ENCODE measurements at places on chromosomes 1 and 21.

DNA sequence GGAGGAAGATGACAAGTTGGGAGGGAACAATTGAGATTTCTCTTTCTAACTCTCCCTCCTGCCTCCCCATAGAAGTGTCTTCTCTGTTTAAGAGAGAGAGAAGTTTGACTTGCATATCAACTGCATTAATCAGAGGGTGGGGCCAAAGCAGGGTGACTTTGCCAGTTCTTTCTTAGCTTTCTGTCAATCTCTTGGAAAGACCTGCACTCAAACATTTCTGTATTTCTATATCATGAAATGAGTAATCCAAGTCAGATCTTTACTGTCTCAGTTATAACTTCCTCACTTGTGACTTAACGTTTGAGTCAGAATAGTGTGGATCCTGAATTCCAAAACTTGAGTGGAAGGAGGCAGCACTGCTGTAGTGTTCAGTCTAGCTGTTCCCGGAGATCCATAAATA, 180.8 kb upstream of the KCNK2 start:
- DNase-seq: no peak

DNA sequence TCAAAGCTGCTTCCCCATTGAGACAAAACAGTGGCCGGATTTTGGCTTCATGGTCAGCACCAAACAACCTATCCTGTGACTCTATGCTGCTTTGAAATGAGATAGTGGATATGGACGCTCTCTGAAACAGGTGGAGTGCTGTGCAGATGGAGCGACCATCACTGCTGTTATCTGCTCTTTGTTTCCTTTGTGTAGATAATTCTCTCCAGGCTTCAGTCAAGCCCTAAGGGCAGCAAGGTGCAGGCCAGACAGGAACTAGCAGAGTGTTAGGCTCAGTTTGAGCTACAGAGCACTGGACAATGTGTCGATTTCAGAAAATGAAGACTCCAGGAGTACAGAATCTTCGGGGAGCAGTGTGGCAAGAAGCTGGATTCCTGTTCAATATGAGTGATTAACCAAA, 4.8 kb upstream of the IRF6 start:
- DNase-seq: no peak

DNA sequence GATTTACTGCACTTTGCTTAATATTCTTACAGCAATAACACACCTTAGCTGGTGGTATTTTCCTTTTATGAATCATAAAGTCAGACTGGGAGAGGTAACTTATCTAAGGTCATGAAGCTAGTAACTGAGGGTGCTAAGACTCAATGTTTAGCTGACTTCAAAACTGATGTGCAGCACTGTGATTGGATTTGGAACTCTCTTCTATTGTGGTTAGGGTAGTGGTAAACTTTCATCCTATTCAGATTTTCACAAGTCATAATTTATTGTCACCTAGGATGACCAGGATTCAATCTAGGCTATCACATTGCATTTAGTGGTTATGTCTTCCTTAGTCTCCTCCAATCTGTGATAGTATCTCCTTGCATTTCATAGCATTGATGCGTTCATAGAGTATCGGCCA, 18.9 kb downstream of the EPB41 start:
- DNase-seq: no peak

GRCh38 chr1:7019510-7019909, 234.3 kb downstream of the CAMTA1 start:
- DNase-seq: no peak

- no peak for DNase-seq
These were observed 68.6 kb downstream of the MDM4 start for GRCh38 chr1:204584699-204585372.

- no peak for DNase-seq
These were observed 79.4 kb downstream of the TGFB2 start for GRCh38 chr1:218424502-218424901.

DNA sequence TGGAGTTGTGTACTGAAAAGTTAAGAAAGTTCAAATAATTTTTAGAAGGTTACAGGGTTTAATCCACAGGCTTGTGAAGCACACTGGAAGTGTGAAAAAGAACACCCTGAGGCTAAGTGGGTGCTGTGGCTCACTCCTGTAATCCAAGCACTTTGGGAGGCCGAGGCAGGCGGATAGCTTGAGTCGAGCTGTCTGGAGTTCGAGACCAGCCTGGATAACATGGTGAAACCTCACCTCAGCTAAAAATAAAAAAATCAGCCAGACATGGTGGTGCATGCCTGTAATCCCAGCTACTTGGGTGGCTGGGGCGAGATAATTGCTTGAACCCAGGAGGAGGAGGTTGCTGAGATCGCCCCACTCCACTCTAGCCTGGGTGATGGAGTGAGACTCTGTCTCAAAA, 9.8 kb downstream of the TXNIP start:
- DNase-seq: no peak

- no peak for DNase-seq
These were observed 71.0 kb upstream of the FAM3B start for GRCh38 chr21:41245509-41246135.

GRCh38 chr1:215631489-215631888, 64.4 kb downstream of the KCTD3 start:
- DNase-seq: no peak

DNA sequence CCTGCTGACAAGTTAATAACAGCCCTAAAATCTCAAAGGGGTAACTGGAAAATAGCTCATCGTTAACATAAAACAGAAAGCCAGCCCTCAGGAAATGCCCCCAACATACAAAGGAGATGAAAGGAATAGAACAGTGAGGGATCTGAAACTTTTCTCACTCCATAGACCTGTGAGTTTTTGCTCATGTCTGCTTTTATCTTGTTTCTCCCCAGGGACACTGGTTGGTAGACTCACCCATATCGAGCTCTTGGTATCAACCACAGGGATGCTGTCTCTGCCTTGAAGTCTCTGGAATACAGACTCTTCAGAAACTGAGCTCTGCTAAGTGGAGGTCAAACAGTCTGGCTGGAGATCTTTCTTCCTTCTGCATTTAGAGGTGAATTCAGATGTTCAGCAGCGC, 77.4 kb upstream of the CAMK1G start:
- no peak for DNase-seq

DNA sequence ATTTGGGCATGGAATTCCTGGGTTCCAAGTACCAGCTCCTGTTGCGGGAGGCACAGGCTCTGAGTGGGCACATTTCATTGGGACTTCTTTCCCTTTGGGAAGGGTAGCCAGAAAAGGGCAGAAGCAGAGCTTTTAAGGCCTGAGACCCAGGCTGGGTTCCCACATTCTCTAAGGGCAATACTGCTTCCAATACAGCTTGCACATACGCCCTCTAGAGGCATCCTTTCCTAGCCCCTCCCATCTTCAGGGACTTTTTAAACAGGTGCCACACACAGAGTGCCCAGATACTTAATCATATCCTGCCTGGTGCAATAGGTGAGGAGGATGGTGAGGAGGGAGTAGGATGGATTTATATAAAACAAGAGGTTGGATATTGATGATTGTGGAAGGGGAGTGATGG, 5.7 kb downstream of the GPR88 start:
- DNase-seq: no peak

DNA sequence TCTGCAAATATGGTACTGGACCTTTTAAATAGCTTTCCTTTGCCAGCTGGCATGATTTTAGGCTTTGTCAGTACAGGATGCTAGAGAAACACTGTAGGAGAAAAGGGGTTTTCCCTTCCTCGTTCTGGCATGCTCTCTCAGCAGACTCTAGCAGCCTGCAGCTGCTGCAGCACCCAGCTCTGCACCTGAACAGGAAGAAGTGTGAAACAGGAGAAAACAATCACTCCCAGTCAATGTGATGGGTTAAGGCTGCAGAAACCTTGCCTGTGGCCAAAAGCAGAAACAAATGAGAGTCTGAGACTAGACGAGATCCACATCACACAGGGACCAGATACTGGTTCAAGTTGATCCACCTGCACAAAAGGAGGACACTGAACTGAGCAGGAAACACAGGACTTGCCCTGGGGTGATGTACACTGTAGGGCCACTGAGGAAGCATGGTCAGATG, 21.2 kb downstream of the OVGP1 start:
- DNase-seq: no peak

GRCh38 chr1:243970077-243970476, 81.0 kb upstream of the ZBTB18 start:
- no peak for DNase-seq

DNA sequence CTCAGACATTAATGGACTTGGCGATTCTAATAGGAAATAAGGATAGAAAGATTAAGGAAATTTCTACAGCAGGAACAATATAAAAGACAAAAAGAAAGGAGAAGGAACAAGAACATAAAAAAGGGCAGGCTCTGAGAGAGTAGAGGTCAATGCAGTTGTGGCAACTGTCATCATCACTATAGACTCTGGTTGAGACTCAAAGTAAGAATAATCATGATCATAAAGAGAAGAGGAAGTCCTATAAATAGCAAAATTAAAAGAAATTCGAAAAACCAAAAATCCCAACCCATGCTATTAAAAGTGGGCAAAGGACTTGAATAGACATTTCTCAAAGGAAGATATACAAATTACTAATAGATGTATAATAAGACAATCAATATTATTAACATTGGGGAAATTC, 14.4 kb upstream of the XCL1 start:
- no peak for DNase-seq

DNA sequence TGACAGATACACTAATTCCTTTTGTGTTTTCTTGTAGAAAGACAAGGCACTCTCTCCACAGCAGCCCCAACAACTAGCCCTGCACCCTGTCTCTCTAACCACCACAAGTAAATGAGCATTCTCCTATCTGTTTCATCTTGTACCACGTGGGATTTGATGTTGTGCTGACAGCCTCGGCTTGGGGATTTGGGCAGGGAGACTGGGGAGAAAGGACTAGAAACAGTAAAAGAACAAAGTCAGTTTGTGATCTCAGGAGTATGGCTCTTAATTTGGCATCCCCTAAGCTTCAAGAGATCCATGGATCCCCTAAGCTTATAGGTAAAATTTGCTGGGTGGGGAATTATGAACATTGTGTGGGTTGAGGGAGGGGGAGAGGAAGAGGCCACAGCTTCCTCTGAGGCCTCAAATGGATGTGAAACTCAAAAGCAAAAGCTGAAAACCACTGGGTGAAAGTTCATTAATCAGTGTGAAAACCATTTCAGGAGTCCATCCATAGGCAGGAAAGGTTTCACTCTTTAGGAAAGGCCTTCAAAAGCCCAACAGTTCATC, 3.1 kb downstream of the C1orf162 start:
- no peak for DNase-seq

GRCh38 chr1:6497215-6497866, 5.9 kb upstream of the PLEKHG5 start:
- DNase-seq: peak; percentile 38

GRCh38 chr1:69401879-69402278, 165.8 kb upstream of the LRRC7 start:
- DNase-seq: no peak

- no peak for DNase-seq
These were observed 19.9 kb upstream of the VAMP3 start for GRCh38 chr1:7751174-7751573.

DNA sequence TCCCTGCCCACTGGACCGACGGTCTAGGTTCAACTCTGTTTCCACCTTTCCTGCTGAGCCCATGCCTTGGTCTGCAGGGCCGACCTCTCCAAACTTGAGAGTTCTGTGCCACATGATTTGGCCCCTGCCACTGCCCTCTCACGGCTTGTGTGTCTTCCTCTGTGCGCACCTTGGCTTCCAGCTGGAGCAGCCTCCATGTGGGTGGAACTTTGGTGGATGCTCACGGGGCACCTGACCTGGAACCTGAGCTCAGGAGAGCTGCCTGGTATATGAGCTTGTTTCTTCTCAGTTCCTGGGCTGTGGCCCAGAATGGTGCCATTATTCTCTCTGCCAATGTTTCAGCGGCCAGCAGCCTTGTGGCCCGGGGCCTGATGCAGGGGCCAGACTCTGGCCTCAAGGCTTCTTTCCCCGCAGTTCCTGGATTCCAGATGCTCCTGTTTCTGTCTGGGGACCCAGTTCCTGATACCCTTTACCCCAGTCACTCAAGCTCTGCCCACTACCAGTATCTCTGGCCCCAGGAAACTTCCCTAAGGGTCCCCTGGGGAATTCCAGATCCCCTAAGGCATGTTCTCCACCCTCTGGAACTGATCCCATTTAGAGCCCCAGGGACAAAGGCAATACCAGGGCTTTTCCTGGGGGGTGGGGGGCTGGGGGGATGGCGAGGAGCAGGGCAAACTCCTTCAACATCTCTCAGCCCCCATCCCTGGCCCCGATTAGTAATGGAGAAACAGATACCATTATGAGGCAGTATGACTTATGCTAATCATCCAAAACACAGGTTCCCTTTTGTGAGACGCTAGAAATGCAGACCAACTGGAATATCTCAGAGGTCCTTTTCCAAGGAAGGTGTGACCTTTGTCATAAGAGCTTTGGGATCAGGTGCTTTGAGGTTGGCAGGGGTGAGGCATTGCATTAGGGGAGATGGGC, 11.1 kb downstream of the QSOX1 start:
- no peak for DNase-seq

DNA sequence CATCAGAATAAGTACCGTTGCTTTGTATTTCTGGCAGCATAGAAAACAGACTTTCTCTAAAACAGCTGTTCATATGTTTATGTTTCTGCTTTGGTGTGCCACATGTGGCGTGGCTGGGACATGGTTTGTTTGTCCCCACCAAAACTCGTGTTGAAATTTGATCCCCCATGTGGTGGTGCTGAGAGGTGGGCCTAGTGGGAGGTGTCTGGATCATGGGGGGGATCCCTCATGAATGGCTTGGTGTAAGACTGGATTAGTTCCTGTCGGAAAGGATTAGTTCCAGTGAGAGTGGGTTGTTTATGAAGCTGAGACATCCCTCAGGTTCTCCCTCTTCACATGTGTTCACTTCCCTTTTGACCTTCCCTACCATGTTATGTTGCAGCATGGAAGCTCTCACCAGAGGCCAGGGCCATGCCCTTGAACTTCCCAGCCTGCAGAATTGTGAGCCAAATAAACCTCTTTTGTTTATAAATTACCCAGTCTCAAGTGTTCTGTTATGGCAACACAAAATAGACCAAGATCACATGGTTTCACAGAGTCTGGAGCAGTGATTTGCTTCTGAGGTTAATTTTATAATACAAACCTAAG, 17.9 kb upstream of the H3-3A start:
- no peak for DNase-seq

DNA sequence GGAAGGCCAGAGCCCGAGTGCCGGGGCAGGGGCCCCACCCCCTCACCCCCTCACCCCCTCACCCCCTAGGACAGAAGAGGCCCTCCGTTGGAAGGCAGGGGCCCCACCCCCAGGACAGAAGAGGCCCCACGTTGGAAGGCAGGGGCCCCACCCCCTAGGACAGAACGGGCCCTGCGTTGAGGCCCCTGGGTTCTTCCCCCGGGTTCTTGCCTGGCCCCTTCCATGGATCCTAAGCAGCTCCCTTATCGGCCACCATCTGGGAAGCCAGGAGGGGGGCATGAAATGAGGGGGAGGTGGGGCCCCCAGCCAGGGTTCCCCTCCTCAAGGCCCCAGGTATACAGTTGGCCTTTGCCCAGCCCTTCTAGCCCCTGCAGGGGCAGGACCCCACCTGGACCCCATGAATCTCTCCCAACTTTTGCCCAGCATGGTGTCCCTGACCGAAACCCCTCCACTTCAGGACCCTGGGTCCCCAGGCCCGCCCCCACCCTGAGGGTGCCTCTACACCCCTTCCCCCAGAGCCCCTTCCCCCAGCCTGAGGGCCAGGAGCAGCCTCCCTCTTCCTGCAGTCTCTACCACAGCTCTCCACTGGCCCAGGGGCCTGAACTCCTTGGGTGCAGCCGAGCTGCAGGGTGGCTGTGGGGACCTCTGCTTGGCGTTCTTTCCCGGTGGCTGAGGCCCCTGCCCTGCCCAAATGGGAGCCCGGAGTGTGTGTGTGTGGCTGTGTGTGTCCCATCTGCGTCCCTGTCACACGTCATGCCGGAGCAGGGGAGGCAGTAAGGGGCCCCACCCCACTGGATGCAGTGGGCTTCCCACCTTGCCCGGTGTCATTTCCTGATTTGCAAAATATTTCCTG, 4.3 kb upstream of the VWA1 start:
- no peak for DNase-seq

All from activated T-helper 1 cell treated with anti-CD3 and anti-CD28 coated beads, Interleukin-2, amount 50 U/mL, for 16 hours (primary cell).